ENCODE measurements at places on chromosomes 11 and 22.

DNA sequence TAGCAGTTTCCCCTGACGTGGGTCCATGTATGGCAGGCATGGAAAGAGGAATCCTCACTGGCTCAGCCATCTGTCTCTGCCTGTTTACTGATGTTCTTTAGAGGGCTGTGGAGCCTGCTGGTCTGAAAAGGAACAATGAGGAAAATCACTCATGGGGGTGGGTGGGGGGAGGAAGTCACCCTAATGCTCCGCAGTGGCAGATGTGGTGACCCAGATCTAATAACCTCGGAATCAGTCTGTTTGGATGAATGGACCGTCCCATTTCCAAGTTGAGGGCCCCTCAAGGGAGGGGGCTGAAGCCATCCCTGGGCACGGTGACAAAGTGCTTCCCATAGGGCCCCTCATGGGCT is 4.4 kb downstream of the BCR start:
- peak; percentile 87 for DNase-seq

DNA sequence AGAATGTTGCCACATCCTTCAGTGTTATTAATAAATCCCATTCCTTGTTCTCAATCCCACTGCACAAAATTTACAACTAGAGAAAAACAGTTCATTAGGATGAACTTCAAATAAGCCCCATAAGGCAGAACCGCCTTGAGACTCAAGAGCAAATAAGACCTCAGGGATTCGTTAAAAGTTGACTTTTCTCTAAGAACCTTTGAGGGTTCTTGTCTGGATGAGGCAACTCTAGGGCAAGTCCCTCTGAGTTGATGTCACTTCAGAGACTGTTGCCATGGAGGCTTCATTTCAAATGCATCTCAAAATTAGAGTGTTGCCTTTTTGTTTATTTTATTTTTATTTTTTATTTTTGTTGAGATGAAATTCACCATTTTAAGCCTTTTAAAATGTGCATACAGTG is 19.8 kb upstream of the PANX3 start:
- no peak for DNase-seq

GRCh38 chr11:69683764-69684333 is 8.7 kb upstream of the LTO1 start:
- DNase-seq = peak; percentile 51

GRCh38 chr11:101686514-101686913 is 102.7 kb upstream of the TRPC6 start:
- DNase-seq = no peak

DNA sequence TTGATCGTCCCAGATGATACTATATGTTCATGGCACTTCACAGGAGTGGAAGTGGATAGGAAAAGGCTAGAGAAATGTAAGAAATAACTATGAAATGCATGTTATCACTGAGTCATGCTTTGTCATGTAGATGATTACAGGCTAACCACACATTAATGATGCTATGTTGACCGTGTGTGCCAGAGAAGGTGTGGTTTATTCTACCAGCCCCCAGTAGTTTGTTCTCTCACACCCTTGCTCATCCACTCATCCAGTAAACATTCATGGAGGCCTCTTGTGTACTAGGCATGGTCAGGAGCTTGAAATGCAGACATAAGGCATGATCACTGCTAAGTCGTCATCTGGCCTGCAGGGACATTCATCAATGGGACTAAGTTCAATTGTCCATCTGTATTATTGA is 153.0 kb upstream of the PITPNB start:
- DNase-seq = no peak

- peak; percentile 49 for DNase-seq
These were observed 7.8 kb upstream of the TMEM216 start for GRCh38 chr11:61384271-61385242.

GRCh38 chr22:27401321-27401720 is 400.2 kb downstream of the MN1 start:
- DNase-seq = no peak

DNA sequence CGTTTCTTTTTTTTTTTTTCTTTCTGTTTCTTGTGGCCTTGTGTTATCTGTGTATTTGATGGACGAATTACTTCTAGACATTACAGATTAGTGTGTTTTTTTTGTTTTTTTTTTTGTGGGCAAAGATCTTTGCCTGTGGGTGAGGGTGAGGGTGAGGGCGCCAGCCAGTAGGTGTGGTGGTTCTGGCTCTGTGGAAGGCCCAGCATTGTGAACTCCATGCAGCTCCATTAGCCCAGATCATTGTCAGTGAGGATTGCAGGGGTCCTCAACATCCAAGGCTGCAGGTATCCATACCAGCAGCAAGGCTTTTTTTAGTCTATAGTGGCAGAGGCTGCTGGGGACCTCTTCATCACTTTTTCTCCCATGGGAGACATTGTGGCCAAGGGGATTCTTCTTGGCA is 13.7 kb downstream of the BIRC2 start:
- no peak for DNase-seq

DNA sequence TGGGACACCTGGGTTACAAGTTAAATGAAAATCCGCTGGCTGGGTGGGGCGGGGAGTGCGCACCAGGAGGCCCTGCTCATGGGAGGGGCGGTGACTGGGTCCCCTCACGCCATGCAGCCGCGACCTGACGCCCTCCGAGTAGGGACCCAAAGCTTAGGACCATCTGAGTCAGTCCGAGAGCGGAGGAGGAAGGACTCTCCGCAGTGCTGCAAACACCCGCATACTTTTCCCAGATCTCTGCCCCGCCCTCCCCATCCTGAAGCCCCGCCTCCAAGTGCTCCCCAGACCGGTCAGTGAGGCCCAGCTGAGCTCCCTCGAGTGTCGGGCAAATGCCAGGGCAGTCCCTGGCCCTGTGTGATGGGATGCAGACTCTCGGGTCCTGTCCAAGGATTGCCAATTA is 6.6 kb upstream of the FLI1 start:
- no peak for DNase-seq

GRCh38 chr11:38274031-38274430 is 1676.0 kb upstream of the RAG2 start:
- peak; percentile 46 for DNase-seq

- no peak for DNase-seq
These were observed 205.2 kb downstream of the BRD1 start for GRCh38 chr22:49622241-49623105.

DNA sequence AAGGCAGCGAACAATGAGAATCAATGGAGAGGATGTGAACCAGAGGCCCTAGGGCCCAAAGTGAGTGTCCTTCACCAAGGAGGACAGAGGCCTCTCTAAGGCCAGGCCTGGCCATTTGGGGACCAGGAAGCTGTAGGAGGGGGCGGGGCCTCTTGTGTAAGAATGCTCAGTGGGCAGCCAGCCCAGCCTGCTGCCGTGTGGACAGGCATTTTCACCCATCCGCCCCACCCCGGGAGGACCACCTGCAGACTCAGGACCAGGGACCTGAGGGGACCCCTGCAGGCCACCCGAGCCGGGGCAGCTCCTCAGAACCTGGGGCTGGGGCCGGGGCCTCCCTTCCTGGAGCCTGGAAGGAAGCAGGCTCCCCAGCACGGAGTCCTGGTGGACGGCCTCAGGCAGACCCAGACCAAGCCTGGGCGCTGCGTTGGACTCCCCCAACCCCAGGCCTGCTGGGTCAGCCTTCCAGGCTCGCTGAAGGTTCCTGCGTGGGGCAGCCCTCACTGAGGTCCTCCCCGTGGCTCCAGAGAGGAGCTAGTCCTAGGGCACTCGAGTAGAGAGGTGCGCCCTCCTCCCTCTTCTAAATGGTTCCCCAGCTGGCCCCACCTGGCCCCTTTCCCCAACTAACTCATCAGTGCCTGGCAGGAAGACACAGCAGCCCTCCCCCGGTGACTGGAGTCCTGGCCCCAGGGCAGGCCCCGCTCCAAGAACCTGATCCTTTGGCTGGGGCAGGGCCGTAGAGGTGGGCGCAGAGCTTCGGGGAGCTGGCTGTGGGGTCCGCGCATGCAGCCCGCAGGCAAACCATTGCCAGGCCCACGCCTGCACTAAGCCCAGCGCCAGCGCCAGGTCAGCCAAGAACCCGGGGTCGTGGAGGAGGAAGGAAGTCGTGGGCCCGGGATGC is 1.5 kb upstream of the TRABD start:
- peak; percentile 22 for DNase-seq

- no peak for DNase-seq
These were observed 6.3 kb downstream of the IGF2 start for GRCh38 chr11:2132874-2133240.

GRCh38 chr11:35458846-35459245 is 39.5 kb upstream of the SLC1A2 start:
- peak; percentile 73 for DNase-seq

DNA sequence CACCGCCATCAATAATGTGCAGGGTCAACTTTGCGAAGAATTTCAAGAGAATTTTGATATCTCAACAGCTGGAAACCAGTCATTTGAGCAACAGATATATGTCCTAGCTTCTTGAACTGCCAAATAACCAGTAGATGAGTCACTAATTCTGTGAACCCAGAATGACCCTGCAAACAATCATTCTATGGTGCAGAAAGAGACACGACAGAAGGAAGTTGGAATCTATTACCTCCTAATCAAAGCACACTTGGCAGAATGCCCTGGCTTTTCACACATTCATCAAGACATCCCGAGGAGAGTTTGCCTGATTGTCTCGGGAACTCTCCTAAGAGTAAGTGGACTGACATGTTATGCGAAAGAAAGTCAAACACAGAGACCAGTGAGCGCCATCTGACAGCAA is 621.1 kb downstream of the OPCML start:
- DNase-seq = peak; percentile 41

DNA sequence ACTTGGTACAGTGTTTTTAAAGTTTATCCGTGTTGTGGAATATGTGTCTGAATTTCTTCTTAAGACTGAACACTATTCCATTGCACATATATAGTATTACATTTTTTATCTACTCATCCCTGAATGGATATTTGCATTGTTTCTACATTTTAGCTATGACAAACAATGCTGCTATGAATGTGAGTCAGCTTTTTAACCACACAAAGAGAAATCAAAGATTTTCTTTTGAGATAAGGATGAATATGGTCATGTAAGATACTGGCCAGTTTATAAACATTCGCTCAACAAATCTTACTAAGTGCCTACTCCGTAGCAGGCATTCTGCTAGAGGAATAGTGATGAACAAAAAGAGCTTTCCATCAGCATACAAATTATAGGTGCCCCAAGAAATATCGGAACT is 16.5 kb upstream of the OR9G4 start:
- no peak for DNase-seq

DNA sequence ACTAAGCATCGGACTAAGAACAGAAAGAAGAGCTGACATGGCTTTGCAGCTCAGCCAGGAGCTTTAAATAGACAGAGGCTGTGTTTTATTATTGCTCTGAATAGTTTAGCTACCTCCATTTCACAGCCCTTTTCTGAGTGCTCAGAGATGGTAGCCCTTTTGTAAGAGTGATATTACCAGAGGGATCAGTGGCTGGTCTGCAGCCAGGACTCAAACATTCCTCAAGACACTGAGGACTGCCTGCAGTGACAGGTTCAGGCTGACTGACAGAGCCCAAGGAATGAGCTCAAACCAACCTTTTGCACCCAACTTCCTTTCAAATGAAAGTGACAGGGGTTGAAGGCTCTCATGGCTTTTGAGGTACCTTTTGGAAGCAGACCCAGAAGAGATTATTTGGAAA is 189.0 kb downstream of the DDX10 start:
- DNase-seq = no peak

GRCh38 chr11:95138448-95138847 is 48.8 kb downstream of the ENDOD1 start:
- peak; percentile 80 for DNase-seq

- DNase-seq = no peak
These were observed at the start of gene FAM180B for GRCh38 chr11:47586098-47586855. Gene FAM180B, plus strand, starts transcription at chr11:47586678. Its CDS starts 91 bp downstream, at chr11:47586769.

DNA sequence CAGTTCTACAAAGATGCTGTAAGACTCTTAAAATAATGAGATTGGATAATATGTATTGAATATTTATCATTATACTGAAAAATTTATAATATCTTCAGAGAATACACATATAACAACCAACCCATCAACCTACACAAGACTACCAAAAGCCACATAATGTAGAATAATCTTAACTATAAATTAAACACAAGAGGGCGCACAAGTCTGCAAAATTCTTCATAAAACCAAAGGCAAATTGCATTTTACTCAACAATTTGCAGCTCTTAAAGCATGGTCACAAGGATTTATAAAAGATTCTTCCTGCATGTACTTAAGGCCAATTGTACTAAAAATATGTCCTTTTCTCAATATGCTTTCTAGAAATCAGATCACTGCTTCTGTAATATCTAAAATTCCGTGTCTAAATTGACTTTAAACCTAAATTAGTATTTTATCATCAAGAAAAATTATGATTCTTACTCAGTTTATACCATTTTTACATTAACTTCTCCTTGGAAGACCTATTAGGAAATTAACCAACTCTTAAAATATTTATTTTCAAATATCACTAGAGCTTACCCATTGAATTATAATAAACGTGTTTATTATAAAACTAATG is 79.0 kb downstream of the TTC28 start:
- DNase-seq = peak; percentile 80

GRCh38 chr11:133228471-133229329 is 303.6 kb downstream of the OPCML start:
- DNase-seq = peak; percentile 93

DNA sequence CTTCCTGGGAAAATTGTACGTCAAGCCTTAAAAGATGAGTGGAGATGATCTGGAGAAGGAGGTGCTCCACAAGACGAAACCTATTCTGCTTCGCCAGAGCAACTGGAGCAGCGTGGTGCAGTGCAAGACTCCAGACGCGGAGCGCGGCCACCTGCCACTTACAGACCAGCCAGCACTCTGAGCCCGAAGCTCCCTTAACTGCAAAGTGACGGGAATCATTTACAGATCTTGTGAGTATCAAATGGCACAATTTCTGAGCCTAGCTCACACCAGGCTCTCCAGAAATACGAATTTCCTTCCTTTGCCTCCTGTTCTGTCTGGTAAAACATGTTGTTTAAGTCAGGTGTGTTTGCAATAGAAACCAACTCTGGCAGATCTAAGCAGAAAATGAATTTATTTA is 369.3 kb downstream of the CADM1 start:
- DNase-seq = no peak

DNA sequence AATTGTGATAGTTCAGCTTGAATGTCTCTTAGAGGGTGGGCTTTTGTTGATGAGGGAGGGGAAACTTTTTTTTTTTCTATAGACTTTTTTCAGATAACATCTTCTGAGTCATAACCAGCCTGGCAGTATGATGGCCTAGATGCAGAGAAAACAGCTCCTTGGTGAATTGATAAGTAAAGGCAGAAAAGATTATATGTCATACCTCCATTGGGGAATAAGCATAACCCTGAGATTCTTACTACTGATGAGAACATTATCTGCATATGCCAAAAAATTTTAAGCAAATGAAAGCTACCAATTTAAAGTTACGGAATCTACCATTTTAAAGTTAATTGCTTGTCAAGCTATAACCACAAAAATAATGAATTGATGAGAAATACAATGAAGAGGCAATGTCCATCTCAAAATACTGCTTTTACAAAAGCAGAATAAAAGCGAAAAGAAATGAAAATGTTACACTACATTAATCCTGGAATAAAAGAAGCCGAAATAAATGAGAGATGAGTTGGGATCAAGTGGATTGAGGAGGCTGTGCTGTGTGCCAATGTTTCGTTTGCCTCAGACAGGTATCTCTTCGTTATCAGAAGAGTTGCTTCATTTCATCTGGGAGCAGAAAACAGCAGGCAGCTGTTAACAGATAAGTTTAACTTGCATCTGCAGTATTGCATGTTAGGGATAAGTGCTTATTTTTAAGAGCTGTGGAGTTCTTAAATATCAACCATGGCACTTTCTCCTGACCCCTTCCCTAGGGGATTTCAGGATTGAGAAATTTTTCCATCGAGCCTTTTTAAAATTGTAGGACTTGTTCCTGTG is 3.9 kb downstream of the MALAT1 start:
- peak; percentile 72 for DNase-seq

Data from NCI-H69 (cell line).